HFFc6 (cell line): ENCODE measurements at places on chromosomes 3 and 15. TPM values are rescaled to one million over a fixed set of nuclear protein-coding genes. Genes with fewer than 3 reads are reported as not detected.

GRCh38 chr15:75801859-75802593 lies 41.2 kb upstream of the UBE2Q2 start:
- DNase-seq: peak; percentile 50

DNA sequence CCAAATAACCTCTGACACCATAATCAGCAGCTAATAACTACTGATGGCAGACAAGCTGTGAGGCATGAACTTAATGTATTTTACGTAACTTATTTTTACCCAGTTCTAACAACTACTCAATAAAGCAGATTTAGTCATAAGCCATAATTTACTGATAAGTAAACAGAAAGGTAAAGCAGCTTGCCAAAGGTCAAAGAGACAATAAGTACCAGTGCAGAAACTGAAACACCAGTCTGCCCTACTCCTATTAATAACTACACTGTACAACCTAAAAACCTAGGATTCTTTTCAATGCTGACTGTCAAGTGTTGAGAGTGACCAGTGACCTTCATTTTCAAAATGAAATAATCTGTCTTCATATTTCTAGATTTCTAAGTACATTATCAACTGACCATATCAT lies 152.2 kb downstream of the NR2E3 start:
- no peak for DNase-seq

- DNase-seq: no peak
These were observed 25.5 kb downstream of the OSBPL10 start for GRCh38 chr3:31955581-31955980.

GRCh38 chr15:67190326-67190725 lies 64.1 kb downstream of the AAGAB start:
- DNase-seq: no peak

Gene SNTN
- total RNA-seq: not detected in 3 replicates

DNA sequence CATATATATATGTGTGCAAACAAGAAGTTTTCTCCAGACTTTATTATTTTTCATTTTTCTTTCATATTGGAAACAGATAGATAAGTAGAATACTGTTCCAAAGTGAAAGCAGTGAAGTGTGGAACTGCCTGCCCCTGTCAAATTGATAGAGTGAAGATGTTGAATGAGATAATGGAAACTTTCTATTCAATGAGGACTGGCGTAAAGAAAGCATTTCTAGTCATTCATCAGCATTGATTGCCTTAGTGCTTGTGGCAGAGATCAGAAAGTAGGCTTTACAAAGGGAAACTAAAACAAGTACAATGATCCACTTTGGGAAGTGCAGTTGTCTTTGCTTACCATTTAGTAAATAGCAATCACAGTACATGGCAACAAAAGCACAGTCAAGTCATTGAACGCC lies 300.0 kb downstream of the CADM2 start:
- DNase-seq: no peak

- DNase-seq: no peak
These were observed 237.6 kb downstream of the ITPR1 start for GRCh38 chr3:4730719-4731118.

GRCh38 chr15:78397382-78397781 lies 40.6 kb upstream of the IREB2 start:
- DNase-seq: no peak

DNA sequence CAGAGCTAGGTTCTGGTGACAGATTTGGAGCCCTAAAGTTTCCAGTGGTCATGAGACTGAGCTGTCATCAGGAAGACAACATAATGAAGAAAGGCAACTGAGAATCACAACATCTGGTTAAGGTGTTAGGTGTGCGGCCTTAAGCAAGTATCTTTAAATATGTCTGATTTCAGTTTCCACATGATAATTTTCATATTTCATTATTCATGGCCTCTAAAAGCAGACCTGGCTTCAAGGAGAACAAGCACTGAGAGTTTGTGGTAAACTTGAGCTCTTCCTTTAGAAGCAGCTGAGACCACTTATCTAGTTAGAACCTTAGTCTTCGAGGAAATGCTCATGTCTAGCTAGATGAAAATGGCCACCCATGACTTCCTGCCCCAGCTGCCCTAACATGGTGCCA lies 25.7 kb upstream of the MYLK start:
- DNase-seq: no peak

Gene SLC15A2
- 0.09 to 0.33 TPM (median 0.24 TPM) in 3 replicates for total RNA-seq

- no peak for DNase-seq
These were observed at the start of gene FAM174B for GRCh38 chr15:92655178-92655995. Gene FAM174B (minus strand): TSS chr15:92655775.

- no peak for DNase-seq
These were observed 91.2 kb downstream of the SEMA5B start for GRCh38 chr3:122936335-122936734.

Gene TNNC1
- 0.35 to 0.57 TPM in 2 of 3 replicates, not detected in the other for total RNA-seq
